ENCODE measurements at places on chromosomes 7 and 10.
A peak's percentile ranks its signal among the peaks of the same experiment; 100 is the strongest.

GRCh38 chr10:129462257-129462795 lies 4.7 kb upstream of the MGMT start:
- DNase-seq: no peak

DNA sequence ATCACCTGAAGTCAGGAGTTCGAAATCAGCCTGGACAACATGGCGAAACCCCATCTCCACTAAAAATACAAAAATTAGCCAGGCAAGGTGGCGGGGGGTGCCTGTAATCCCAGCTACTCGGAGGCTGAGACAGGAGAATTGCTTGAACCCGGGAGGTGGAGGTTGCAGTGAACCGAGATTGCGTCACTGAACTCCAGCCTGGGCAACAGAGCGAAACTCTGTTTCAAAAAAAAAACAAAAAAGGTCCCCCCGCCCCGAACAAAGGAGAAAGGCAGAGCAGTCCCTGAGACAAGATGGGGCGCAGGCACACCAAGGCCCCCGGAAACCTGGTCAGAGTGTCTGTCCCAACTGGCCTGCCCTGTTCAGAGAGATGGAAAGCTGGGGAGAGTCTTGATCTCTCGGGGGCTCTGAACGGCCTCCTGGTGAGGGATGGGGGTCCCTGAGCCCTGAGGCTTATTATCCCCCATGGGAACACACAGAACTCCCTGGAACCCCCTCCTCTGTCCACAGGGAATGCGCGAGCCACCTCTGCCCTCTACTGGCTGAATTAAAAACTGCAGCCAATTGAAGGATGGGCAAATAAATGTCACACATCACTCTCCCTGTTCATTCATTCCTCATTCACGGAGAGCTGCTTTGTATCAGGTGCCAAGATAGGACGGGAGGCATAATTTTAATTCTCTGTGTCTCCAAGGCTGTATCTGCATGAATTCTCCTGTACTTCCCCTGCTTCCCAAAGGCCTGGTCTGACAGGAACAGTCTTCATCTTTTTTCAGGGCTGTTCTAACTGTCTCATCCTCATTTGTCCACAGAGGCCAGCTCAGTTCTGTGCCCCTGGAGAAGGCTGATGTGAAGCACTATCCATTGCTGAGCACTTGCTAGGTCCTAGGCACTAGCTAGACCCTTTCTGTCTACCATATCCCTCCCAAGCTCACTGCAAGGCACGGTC lies 28.9 kb downstream of the MAT1A start:
- DNase-seq: peak; percentile 42

GRCh38 chr10:47326306-47326926 lies 4.2 kb downstream of the GDF2 start:
- no peak for DNase-seq

DNA sequence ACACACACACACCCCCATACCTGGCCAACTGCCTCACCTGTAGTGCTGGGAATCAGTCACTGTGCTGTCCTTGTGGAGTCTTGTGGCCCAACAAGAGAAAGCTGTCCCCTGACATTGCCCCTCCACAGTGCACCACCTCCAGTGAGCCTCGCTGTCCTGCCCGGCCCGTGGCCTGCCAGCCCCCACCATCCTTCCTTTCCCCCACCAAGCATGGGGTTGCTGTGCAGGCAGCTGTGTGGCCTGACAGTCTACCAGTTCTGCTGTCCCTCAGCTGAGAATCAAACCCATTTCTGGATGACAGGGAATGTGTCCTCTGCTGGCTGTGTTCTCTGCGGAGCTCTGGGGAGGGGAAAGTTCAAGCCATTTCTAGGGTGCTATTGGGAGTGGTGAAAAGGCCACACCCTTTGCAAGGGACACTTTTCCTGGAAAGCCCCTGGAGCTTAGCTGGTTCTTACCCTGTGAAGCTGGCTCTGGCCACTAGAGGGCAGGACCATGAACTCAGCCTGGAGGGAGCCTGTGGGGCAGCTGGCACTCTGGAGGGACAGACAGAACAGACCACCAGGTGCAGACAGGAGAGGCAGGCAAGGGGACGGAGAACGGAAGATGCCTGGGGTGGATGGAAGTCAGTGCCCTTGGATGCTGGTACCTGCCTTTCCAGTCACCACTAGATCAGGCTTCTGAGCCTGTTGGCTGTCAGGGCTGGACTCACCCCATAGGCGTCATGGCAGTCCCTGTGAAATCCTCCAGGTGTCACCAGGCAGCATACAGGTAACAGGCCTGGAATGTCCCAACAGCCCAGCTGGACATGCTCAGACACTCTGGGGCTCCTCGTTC lies 10.5 kb upstream of the MTPAP start:
- peak; percentile 86 for DNase-seq

- no peak for DNase-seq
Measured at GRCh38 chr10:4067931-4068561, 283.0 kb upstream of the KLF6 start.

DNA sequence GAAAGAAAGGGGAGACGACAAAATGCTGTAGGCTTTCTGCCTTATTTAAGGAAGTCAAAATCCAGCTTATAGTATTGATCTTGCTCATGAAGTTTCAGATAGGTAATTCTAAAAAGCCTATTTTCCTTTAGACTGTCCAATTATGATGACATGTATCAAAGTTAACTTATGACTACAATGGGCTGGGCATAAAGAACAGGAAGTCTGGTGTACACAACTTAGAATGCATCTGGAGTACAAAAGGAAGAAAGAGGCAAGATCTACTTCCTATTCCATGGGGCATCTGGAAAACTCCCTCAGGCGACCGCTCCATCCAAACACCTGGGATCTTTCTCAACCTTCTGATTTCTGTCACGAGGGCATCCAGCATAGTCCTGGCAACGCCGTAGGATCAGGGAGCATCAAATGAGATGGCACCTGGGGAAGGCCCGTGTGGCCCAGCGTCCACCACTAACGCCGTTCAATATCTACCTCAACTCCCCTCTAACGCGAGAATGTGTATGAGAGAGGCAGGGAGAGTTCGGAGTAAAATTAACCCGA lies 512 bp downstream of the FAM24B start:
- peak; percentile 14 for DNase-seq

DNA sequence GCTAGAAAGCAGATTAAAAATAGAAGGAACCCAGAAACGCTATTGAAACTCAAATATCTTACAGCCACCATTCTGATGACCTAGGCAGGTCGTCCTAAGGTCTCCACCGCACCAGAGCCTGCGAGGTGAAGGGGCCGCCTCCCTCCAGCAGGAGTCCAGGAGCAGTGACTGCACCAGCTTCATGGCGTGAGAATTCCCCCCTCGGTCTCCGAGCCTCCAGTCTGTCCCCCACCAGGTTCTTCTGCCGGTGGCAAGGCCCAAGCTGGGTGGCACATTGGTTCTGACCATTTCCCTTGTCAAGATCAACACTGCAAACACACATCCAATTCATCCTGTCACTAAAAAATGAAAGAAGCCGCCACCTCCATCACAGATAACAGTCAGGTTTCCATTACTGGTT lies 98.7 kb downstream of the DIP2C start:
- no peak for DNase-seq

DNA sequence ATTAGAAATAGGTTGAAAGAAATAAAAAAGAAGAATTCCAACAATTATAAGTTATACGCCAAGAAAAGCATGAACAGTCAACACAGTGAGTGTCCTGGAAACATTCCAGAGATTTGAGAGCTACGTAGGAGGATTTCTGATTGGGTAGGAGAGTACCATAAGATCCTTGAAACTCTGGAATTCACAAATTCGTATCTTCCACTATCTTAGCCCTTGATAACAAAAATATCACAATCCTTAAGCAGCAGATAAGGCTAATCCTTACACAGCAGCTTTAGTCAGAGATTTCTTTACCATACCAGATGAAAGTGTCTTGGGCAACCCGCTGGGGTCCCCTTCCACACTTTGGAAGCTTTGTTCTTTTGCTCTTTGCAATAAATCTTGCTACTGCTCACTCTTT lies 8.2 kb downstream of the TPK1 start:
- DNase-seq: no peak

Measured in HuH-7 (cell line).